ENCODE measurements at places on chromosomes 5 and 9. TPM values are rescaled to one million over a fixed set of nuclear protein-coding genes. Genes with fewer than 3 reads are reported as not detected.
A peak's percentile ranks its signal among the peaks of the same experiment; 100 is the strongest.

RNF14 gene
- 79.4 TPM for total RNA-seq

SNCAIP gene
- 3.6 TPM for total RNA-seq

ITK gene
- total RNA-seq = 4.5 TPM

ABCA1 gene
- total RNA-seq = 162 TPM

ANKRD34B gene
- 0.10 TPM for total RNA-seq

ROPN1L gene
- 0.93 TPM for total RNA-seq

FAM78A gene
- 6.3 TPM for total RNA-seq

DNA sequence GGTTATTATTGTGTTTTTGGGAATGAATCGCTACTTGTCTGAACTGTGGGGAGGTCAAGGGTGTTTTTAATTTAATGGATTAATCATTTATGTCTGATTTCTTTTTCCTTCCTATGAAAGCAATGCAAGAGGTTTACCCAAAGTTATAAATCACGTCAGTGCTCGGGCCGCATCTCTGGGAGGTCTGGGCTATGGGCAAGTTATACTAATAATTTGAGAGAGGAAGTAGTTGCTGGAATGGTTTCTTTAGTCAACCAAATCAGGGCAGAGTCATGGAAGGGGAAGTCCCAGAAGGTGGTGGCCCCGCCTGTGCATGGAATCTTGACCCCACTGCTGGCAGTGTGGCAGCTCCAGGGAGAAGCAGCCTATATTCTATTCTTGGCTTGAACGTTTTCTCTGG lies 180.2 kb downstream of the HSPA4 start:
- DNase-seq = peak; percentile 43

DNA sequence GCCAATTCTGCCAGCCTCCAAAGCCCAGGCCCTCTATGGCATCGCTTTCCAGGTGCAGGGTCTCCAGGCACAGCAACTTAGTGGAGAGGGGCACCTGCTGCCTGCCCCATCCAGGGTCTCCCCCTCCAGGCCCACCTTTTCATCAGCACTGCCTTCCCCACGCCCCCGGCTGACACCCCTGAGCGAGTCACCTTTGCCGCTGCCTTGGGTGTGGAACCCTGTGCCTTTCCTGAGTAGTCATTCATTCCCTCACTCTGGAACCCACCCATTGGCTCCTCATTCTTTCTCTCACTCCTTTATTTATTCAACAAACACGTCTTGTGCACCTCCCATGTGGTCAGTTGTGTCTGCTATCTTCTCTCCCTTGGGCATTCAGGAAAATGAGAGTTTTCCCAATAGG lies 14.5 kb upstream of the RPL26L1 start:
- no peak for DNase-seq

GRCh38 chr5:112333331-112333781 lies 85.7 kb downstream of the EPB41L4A start:
- no peak for DNase-seq

- no peak for DNase-seq
These were observed 81.2 kb downstream of the PRLR start for GRCh38 chr5:35149041-35149440.

GRCh38 chr5:78907255-78907891 lies 77.7 kb downstream of the ARSB start:
- no peak for DNase-seq

DNA sequence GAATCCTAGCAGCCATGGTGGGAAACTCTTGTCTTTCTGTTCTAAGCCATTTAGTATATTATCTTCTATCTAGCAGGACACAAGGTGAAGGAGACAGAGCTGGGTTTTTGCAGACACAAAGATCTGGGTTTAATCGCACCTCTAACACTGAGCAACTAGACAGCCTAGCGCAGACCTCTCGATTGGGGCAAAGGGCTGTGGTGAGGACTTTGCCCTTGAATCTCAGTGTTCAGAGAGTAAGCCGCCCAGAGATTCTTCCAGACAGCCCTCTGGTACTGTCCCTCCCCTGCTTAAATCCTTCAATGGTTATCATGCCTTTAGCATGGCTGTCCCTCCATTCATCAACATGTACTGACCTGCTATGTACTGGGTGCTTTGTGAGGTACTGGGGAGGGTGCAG lies 128.1 kb downstream of the CRB2 start:
- peak; percentile 26 for DNase-seq

DNA sequence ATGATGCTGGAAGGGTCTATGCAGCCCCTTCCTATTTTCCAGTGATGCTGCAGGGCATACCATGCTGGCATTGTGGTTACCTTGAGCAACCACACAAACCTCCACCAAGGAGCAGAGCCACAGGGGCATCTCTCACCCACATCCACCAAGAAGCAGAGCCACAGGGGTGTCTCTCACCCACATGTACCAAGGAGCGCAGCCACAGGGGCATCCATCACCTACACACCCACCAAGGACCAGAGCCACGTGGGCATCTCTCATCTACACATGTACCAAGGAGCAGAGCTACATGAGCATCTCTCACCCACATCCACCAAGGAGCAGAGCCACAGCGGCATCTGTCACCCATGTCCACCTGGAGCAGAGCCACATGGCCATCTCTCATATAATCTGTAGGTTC lies 8.8 kb upstream of the GM2A start:
- no peak for DNase-seq

DNA sequence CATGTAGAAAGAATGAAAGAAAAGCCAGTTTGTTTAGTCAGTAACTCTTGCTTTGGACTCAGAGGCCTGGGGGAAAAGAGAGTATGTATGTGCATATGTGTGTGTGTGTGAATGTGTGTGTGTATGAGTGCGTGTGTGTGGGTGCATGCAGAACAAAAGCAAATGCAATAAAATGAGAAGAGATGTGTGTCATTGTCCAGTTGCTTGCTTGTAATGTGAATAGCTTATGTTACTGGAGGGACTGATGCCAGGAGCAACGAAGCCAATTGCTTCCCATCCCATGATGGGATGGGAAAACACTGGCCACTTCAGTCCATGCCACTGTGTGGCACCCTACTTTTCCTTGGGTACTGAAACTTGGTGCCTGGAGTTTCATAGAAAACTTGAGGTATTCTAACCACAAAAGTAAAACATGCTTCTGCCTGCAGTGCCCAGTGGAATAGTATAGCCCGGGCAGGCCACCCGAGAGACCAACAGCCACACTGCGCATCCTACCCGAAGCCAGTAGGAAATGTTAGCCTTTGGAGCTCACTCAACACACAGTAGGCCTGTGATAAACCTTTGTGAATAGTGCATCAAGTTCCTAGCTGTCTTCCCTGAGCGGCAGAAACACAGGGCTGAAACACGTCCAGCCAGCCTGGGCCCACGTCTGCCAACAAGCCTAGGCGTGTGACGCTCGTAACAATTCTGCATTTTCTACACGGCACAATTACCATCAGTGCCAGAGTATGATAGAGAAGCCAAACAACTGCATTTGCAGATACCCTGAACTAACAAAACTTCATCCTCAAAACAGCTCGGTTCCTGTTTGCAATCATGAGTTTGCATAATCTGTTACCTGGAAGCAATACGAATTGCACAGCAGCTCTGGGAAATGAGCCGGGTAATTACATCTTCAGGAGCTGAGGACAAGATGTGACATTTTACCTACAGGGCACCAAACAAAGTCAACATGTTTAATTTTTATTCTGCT lies 198.1 kb downstream of the SYK start:
- DNase-seq = no peak

DNA sequence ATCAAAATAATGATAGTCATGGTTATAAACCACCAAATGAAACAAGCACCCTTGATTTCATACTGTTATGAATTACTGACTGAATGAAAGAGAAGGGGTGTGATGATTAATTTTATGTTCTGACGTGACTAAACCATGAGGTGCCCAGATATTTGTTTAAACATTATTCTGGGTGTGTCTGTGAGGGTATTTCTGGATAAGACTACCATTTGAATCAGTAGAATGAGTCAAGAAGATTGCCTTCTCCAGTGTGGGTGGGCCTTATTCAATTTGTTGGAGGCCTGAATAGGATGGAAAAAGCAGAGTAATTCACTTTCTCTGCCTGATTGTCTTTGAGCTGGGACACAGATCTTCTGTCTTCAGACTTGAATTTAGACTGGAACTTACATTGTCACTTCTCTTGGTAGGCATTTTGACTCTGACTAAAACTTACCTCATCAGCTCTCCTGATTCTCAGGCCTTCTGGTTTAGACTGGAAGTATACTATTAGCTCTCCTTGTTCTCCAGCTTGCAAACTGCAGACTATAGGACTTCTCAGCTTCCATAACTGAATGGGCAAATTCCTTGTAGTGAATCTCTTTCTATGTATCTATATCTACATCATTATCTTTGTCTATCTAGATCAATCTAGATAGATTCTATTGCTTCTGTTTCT lies 321.9 kb upstream of the TARS1 start:
- DNase-seq = no peak

GRCh38 chr9:130543859-130544258 lies 35.5 kb upstream of the FUBP3 start:
- no peak for DNase-seq

DNA sequence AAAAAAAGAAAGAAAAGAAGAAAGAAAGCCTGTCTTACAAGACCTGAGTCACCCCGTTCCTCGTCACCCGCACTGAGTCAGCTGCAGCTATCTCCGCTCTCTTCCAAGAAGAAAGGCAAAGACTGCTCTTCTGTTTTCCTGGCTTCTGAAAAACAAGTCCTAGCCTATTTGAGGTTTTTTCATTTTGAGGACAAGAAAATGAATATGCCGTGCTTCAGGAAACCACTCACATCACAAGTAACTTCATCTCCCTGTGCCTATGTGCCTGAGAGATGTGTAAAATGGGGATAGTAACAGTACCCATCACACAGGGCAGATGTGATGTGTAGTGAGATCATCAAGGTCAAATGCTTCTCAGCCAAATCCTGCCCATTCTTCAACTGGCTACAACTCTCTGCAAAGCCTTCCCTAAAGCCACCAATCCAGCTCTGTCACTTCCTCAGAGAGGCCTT lies 78.4 kb downstream of the GLDC start:
- DNase-seq = no peak

DNA sequence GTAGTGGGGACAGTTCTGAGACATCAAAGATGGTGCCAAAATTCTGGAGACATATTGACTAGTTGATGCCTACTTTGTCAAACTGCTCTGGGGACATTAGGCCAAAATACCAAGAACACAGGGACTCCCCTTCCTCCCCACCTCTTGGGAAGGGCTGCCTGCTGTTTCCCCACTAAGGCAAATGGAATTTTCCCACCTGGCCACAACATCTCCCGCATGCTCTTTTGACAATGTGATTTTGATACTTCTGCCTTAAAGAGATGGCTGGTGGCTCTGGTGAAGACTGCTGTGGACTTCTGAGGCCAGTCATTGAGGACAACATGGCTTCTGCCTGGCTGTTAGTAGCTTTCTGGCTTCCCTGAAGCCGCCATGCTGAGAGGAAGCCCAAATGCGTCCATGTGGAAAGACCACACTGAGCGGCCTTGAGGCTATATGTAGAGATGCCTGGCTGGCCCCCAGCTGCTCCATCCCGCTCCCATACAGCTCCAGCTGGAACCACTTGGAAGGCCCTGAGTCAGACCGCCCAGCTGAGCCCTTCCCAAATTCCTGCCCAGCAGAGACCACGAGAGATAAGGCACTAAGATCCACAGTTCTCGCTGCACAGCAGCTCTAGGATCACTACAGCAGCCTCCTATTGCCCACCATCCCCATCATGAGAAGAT lies 226.7 kb downstream of the SYK start:
- DNase-seq = peak; percentile 53

GRCh38 chr9:136773386-136774044 lies 9.2 kb upstream of the LCN15 start:
- DNase-seq = no peak

GRCh38 chr5:6427694-6428093 lies 21.0 kb upstream of the UBE2QL1 start:
- DNase-seq = no peak

DNA sequence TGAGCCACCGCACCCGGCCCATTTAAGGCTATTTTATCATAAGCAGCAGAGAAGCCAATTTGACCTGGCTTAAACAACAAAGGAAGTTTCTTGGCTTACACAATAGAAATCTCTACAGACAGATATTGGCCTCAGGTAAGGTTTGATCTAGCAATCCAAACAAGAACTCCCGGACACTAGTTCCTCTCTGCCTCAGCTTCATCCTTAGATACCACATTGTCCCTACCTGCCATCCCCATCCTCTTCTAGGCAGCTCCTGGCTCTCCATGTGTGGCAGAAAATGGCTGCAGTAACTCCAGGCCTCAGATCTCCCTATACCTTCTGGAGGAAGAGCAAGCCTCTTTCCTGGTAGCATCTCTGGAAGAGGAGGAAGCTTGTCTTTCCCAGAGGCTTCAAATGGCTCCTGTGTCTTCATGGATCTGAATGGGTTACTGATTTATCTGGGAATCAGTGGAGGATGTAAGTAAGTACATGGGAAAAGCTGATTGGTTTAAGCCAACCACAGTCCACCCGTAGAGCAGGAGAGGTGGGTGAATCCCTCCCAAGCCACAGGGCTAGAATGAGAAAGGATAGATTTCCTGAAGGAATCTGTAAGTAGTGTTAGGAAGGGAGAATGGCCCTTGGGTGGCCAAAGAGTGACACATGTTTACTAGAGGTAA lies 26.7 kb upstream of the AOPEP start:
- no peak for DNase-seq

DNA sequence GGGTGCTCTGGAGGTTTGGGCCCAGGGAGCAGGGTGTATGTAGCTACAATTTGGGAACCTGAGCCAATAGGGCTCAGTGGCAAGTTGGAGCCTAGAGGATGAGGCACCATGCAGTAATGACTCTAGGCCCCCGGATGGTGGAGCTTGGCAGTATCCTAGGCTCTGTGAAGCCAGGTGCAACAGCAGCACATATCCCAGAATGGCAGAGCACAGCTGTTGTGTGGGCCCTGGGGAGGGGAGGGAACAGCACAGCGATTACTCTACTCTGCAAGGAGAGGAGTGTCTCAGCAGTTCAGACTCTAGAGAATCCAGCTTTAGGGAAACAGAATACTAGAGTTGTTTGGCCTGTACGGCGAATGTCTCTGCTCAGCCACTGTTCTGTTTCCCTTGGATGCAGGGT lies 56.1 kb downstream of the LRRTM2 start:
- DNase-seq = no peak

DNA sequence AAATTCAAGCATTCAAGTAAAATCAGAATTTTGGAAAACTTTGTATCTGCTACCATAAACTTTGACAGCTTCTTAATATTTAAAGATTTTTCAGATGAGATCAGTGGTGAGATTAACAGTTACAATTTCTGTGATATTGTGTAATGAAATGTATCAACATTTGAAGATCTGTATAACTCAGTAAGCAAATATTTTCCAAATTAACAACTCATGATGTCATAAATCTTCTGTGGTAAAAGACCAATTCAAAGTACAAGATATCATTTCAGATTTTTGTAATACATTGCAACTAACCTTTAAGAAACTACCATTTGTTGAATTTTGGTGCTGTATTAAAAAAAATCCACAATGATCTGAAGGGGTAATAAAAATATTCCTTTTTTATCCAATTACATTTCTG lies 352.2 kb downstream of the KIAA0825 start:
- no peak for DNase-seq

DNA sequence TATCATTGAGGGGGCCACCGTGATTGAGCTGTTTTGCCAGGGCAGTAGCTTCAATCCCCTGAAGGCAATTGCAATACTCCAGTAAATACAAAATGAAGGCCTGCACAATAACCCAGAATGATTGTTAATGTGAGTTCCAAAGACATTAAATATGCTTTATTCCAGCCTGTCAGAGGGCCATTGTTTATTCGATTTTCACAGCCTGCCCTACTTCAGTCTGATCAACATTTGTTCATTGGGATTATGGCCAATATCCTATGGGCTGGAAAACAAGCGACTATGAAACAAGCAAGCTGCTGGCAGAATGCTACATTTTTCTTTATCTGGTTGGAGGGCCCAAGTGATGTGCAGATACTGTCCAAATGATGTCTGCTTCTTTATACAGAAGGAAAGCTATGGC lies 543.1 kb downstream of the TLE1 start:
- DNase-seq = no peak
